ENCODE measurements at places on chromosomes 3 and 15.
A peak's percentile ranks its signal among the peaks of the same experiment; 100 is the strongest.

- DNase-seq, result no peak
Measured at GRCh38 chr3:50442945-50443579, 60.4 kb downstream of the CACNA2D2 start.

DNA sequence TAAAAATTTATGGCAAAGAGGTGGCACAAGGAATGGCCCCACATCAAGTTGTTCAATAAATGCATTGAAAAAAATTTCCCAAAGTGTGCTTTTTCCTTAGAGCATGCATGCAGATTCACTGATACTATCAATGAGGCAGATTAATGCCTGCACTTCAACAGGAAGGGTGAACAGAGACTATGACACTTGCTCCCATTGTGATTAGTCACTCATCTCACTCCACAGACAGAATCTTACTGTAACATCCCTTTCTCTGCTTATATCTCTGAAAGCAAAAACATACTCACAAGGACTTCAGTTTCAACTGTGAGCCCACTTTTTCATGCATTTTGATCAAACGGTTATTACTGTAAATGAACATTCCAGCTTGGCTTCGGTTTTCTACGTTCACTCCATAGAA, 60.9 kb downstream of the MORC1 start:
- no peak for DNase-seq

DNA sequence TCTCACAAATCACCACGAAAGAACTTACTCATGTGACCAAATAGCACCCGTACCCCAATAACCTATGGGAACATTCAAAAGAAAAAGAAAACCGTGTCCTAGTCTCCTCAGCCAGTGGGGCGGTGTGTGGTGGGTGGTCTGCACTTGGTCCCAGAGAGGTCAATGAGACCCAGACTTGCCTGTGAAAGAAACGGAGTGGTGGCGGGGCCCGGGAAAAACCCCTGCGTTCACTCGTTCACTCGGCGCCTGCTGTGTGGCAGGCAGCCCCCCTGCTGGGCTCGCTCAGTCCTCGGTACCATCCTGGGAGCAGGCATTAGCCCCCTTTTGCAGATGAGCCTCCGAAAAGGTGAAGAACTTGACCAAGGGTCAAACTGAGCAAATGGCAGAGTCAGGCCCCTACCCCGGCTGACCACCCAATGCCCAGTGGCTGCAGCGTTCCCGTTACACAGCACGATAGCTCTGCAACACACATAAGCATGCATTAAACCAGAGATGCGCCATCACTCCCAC, 36.0 kb downstream of the ZDHHC19 start:
- DNase-seq, result no peak

GRCh38 chr15:86558252-86558651, 478.6 kb downstream of the AGBL1 start:
- no peak for DNase-seq

- DNase-seq, result no peak
Measured at GRCh38 chr3:13693441-13693840, 144.5 kb downstream of the FBLN2 start.

- DNase-seq, result no peak
Measured at GRCh38 chr15:43299411-43299810, 31.0 kb downstream of the LCMT2 start.

GRCh38 chr3:49719214-49719884, at the start of gene AMIGO3:
TSS of gene AMIGO3 (minus strand) at chr3:49719684. CDS start at chr3:49719465, 219 bp downstream.
- DNase-seq, result peak; percentile 86

DNA sequence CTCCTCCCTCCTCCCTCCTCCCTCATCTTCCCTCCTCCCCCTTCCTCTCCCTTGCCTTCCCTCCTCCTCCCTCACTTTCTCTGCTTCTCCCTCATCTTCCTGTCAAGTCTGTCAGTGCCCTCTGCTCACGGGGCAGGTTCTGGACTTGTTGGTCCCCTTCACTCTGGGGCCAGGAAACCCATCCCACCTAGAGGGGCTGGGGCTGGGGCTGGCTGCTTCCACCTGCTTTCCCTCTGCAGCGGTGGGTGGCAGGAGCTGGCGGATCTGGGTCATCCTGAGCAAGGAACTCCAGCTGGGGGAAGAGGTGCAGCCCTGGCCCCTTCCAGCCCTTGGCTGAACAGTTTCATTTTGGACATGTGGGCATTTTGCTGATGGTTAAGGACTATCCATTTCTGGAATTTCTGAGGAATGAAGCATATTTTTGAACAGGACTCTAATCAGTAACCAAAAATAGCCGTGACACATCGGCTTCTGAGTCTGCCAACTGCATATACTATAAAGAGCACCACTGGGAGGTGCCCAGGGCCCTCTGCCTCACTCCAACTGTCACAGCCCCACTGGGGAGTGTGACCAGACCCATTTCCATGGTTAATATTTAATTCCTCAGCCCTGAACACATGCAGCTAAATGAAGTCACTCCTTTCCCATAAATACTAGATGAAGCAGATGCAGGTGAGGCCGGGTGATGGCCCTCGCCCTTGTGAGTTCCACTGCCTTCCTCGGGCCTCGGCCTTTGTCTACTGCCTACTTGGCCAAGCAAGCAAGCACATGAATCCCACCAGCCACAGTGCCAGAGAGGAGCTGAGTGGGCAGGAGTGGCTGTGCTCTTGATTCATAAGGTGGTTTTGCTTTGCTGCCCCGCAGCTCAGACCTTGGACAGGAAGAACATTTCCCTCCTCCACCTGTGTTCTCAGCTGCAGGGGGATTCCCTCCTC, 39.8 kb downstream of the CHDH start:
- DNase-seq, result no peak

DNA sequence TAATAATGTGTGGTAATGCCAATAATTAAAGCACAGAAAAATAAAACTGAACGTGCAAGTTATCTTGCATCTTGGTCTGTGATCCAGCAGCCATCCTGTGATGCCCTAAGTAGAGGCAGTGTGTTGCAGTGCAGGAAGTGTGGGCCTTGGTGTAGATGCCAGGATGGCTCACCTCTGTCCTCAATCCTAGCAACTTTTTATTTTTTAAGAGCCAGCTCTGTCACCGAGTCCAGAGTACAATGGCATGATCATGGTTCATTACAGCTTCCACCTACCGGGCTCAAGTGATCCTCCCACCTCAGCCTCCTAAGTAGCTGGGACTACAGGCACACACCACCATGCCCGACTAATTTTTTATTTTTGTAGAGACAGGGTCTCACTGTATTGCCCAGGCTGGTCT, 7.6 kb downstream of the BAHD1 start:
- no peak for DNase-seq

- DNase-seq, result no peak
Measured at GRCh38 chr3:2659896-2660295, 450.3 kb downstream of the IL5RA start.

GRCh38 chr15:60563539-60564404, 84.8 kb upstream of the ICE2 start:
- no peak for DNase-seq

All from activated T-cell treated with anti-CD3 and anti-CD28 coated beads for 1 hour (primary cell).